ENCODE measurements at places on chromosomes 3 and 15.

GRCh38 chr3:107430214-107430995 lies 53.2 kb downstream of the CCDC54 start:
- no peak for DNase-seq

DNA sequence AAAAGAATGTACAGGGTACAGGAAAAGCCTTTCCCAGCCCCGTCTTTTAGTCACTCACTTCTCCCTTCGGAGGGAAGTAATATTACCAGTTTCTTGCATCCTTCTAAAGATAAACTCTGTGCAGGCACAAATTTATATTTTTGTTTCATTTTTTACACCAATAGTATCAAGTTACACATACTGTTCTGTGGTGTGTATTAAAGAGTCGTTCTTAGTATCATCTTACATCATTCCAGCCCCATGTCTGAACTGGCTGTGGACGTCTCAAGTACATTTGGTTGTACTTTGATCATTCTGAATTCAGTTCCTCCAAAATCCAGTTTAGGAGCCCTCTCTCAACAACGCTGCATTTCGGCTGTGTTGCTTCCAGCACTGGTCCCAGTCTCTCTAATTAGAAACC lies 68.7 kb downstream of the LMLN start:
- DNase-seq: no peak

- no peak for DNase-seq
These were observed 388.7 kb upstream of the SGO1 start for GRCh38 chr3:20574746-20575145.

DNA sequence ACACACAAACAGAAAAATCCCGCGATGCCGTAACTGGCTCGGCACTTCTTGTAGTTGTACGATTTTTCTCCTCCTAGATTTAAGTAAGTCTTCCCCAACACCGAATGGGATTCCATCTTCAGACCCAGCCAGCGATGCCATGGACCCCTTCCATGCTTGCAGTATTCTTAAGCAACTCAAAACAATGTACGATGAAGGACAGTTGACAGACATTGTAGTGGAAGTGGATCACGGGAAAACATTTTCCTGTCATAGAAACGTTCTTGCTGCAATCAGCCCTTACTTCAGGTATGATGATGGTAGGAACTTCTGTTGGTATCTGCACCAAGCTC lies 763 bp downstream of the KBTBD8 start:
- no peak for DNase-seq

- DNase-seq: no peak
These were observed 88.5 kb upstream of the LIMD1 start for GRCh38 chr3:45506084-45506483.
